ENCODE measurements at places on chromosomes 11 and 22. TPM values are rescaled to one million over a fixed set of nuclear protein-coding genes. Genes with fewer than 3 reads are reported as not detected.

PARVG gene
- not detected for total RNA-seq

DBX1 gene
- total RNA-seq: not detected

YPEL1 gene
- 0.72 TPM for total RNA-seq

GPHA2 gene
- total RNA-seq: not detected

ASRGL1 gene
- total RNA-seq: 9.9 TPM

ACTN3 gene
- total RNA-seq: 0.06 TPM

RASGRP2 gene
- 1.8 TPM for total RNA-seq

PHOX2A gene
- not detected for total RNA-seq

FAT3 gene
- 0.71 TPM for total RNA-seq

NTM gene
- total RNA-seq: not detected

KCNQ1 gene
- 0.75 TPM for total RNA-seq

MS4A4E gene
- not detected for total RNA-seq

SGSM1 gene
- 1.1 TPM for total RNA-seq

FADD gene
- 63.7 TPM for total RNA-seq

MFRP gene
- total RNA-seq: not detected

MEI1 gene
- not detected for total RNA-seq

TST gene
- total RNA-seq: 52.8 TPM

APOA1 gene
- 0.12 TPM for total RNA-seq

FXYD2 gene
- total RNA-seq: 17.3 TPM

TRPM5 gene
- not detected for total RNA-seq

FBLN1 gene
- 37.5 TPM for total RNA-seq

CRYAB gene
- 20.7 TPM for total RNA-seq

MS4A4A gene
- not detected for total RNA-seq

FDXACB1 gene
- 1.5 TPM for total RNA-seq

KDM2A gene
- total RNA-seq: 49.0 TPM

PAMR1 gene
- not detected for total RNA-seq

PGA5 gene
- not detected for total RNA-seq

C11orf97 gene
- total RNA-seq: not detected

OAF gene
- 9.7 TPM for total RNA-seq

MMP13 gene
- total RNA-seq: not detected

Measured in A549 treated with dexamethasone at 1 μM for 4 hours (cell line).